Stimulated activated CD4-positive, alpha-beta T cell treated with anti-CD3 and anti-CD28 coated beads, Interleukin-1b, Interleukin-23, amount 100 ng/mL, for 48 hours (primary cell): ENCODE measurements at places on chromosomes 6 and 20.
A peak's percentile ranks its signal among the peaks of the same experiment; 100 is the strongest.

DNA sequence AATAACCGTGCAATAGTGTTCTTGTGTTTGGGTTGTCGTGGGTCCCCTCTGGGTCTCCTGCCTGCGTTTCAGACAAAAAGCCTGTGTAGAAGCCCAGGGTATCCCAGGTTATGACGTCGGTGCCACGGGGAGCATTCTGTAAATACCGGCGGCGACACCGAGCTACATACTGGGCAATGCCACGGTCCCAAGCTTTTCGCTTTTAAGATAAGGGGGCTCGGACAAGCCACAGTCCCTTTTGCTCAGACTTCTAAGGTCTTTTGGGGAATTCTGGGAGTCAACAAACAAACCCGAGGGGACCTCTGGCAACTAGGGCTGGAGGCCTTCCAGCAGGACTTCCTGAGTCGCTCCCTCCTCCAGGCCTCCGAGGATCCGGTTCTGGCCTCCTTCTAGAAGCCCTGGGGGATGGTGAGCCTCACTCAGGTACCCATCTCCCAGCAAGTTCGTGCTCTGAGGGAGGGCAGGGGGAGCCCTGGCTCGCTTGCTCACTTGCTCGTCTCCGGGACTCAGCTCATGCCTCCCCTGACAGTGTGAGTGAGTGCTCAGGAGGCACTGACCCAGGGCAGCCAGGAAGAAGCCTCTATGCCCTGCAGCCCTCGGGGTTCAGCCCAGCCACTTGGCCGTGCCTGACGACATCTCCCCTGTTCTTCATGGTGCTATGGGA lies 62.4 kb upstream of the MRPS10 start:
- no peak for DNase-seq

DNA sequence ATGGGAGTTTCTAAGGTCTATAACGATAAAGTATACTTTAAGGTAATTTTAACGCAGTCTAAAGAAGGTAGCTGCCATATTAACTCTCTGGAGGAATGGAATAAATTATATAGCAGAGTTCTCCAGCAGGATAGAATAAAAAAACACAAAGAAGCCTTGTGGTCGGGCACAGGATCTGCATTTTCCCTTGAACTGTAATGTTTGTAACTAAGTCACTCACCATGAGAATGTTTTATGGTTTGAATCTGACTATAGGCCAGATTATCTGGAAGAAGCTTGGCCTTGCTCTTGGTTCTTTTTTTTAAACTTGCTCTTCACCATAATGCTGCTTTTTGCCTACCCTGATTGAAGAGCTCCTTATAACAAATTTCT lies 238.8 kb upstream of the NOX3 start:
- DNase-seq, result no peak

GRCh38 chr20:61291166-61291829 lies 39.2 kb downstream of the CDH4 start:
- no peak for DNase-seq

DNA sequence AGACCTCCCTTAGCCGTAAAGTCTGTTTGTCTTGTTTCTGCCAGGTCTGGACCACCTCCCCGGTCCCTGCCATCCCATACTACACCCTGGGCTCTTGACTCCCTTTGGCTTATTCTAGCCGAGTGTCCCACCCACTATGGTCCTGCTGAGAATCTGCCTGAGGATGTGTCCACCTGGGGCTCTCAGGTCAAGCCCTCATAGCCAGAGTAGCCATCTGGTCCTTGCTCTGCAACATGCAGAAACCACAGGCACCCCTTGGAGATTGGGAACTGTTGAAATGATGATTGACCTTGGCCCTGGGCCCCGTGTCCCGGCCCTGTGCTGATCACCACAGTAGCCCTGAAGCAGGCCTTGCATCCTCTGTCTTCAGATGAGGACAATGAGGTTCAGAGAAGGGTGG lies 44.0 kb downstream of the VSTM2L start:
- DNase-seq, result no peak

- no peak for DNase-seq
Observed at GRCh38 chr6:28772480-28773381, 151.1 kb downstream of the TRIM27 start.

DNA sequence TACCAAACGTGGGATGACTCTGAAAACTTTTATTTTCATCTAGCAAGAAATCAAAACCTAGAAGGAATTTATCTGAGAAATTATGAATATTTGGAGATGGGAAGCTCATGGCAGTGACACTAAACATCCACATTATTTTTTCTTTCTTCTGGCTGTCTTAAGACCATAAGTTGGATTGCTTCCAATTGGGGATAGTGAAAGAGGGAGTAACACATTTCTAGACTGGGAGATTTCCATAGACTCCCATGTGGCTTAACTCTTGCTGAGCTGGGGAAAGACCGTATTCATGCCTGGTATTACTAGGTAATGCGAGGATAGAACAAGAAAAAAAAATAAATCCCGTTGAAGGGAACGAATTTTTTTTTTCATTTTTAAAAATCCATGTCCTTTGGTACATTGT lies 120.0 kb downstream of the UTRN start:
- no peak for DNase-seq

- no peak for DNase-seq
Observed at GRCh38 chr20:47642118-47642517, 140.4 kb downstream of the NCOA3 start.

DNA sequence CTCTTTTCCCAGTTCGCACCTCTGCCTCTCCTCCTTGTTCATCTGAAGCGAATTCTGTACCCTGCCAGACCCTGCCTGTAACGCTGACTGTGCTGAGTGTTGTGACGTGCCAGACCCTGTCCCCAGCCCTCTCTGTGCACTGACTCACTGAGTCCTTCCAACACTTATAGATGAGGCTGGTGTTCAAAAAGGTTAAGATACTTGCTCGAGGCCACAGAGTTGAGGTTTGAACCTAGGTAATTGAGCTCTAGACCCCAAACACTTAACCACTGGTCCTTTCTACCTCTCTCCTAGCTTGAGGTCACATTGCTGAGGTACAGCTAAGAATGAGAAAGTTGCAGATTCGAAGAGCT lies 45.7 kb upstream of the NEDD9 start:
- peak; percentile 29 for DNase-seq

DNA sequence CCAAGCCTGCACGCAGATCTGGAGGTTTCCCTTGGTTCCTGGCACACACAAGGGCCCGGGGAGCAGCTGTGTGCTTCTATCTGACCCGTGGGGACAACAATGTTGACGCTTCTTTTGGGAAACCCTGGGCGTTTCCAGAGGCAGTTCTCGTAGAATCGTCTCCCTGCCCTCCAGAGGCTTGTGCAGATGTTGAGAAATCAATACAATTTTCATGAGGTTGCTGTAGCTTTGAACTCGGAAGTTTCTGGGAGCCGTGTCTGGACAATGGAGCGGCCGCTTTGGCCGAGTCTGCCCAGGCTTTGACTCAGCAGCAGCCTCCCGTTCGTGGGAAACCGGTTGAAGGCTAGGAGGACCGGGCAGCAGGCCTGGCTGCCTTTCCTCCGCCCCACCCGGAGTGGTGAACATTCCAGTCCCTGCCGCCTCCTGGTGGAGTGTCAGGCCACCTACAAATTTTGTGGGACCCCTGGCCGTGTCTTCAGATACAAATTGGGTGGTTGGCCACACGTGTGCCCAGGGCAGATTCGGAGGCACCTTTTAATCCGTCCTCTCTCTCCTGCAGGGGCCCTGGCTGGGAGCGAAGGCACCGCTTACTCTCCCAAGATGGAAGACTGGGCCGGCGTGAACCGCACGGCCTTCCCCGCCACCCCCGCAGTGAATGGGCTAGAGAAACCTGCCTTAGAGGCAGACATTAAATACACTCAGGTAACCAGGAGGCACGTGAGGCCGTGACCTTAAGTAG lies 2.7 kb downstream of the PAX1 start:
- no peak for DNase-seq

DNA sequence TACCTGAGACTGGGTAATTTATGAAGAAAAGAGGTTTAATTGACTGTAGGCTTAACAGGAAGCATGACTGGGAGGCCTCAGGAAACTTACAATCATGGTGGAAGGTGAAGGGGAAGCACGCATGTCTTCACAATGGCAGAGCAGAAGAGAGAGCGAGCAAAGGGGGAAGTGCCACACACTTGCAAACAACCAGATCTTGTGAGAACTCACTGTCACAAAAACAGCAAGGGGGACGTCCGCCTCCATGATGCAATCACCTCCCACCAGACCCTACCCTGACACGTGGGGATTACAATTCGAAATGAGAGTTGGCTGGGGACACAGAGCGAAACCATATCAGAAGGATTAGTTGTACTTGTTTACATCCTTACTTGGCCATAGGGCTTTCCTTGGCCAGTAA lies 49.7 kb downstream of the FIG4 start:
- DNase-seq, result no peak

GRCh38 chr6:110476046-110476849 lies at the start of gene SLC22A16:
Gene SLC22A16, minus strand, starts transcription at chr6:110476613. Its CDS starts 39 bp downstream, at chr6:110476574.
- no peak for DNase-seq

DNA sequence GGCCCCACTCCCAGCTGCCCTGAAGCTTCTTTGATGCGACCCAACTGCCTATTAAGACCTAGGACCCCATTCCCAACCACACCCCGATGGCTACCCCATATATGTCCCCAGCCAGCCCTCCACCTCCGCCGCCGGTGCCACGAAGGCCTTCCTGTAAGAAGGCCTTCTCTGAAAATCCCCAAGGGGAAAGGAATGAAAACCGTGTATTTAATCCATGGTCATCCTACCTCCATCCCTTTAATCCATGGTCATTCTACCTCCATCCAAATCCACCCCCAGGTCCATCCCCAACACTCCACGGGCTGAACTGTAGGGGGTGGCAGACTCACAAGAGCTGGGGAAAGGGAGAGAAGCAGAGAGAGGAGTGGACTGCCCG lies 545 bp upstream of the VSX1 start:
- DNase-seq, result no peak

DNA sequence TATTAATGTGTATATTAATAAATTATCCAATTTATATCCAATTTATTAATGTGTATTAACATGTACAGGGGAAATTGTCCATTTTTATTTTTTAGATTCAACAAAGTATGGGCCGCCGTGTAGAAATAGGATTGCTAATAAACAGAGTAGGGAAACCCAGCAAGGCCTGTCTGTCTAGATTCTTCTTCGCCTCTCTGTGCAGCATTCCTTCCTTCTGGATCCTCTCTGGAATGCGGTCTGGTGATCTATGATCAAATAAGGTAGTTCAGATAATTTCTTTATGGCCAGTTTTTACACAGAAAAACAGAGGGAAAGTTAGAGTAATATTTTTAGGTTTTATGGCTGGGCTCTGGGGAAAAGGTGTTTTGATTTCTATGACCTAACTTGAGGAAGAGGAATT lies 19.9 kb upstream of the HFE start:
- no peak for DNase-seq

GRCh38 chr6:79239536-79240168 lies 5.2 kb upstream of the HMGN3 start:
- DNase-seq, result no peak

DNA sequence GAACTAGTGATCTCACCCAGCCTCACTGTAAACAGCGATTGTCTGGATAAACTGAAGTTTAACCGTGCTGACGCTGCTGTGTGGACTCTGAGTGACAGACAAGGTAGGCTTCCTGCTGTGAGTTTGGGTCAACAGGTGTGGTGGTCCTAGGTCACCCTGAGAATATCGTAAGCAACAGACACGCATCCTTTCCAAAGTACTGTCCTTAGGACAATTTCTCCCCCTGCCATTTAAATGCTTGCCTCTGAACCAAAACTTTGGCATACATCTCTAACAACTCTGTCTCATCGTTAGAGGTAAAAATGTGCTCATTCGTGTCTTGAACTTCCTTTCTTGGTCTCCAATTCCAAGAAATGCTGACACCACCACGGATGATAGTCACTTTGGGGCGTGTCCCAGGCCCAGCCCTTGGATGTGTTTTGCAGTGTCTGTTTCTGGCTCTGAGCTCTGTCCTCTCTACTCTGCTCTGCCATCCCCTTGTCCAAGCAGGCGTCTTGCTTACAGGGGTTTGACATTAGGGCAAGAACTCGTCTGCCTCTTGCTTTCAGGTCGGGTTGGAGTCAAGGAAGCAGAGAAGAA lies 95.5 kb downstream of the EYA2 start:
- peak; percentile 49 for DNase-seq

DNA sequence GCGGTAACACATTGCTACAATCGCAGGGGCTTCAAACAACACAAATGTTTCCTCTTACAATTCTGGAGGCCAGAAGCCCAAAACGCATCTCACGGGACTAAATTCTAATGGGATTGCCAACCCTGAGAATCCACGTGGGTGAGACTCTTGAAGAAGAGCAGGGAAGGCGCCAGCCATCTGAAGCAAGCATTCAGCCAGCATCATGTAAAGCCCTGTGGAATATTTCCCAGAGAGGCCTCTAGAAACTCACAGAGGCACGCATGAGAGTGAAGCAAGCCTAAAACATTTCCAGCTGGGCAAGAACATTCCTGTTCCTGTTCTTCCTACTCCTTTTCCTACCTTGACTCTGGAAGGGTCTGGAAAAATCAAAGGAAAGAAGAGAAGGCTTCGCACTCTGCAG lies 19.6 kb upstream of the FNDC1 start:
- DNase-seq, result no peak

GRCh38 chr6:108186226-108186625 lies 20.4 kb downstream of the NR2E1 start:
- DNase-seq, result no peak

DNA sequence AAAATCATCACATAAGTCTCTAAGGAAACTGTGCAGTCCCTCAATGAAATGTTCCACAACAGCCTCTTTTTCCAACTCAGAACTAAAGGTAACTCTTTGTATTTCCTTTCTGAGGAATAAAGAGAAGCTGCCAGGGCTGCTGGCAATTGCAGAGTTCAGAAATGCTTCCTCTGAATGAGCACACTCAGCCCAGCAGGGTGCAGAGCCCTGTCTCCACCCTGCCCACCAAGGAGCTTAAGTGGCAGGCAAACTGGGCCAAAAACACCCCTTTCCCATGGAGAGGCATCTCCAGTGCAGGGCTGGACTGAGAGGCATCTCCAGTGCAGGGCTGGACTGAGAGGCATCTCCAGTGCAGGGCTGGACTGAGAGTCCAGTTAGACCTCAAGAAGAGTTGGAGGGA lies 255.4 kb downstream of the GMPR start:
- no peak for DNase-seq

DNA sequence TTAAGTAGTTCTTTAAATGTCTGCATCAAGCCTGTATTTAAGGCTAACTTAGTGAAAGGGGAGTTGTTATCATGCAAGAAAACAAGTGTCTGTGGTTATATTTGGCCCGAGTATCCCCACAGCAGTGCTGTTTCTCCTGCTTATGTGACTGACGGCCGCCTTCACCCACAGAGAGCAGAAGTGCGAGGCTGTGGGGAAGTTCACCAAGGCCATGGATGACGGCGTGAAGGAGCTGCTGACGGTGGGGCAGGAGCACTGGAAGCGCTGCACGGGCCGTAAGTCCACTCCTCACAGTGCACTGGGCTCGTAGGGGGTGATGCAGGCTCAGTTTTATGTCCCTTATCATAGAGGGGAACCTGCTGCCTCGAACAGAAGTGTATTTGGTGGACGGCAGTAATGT lies 53.2 kb upstream of the SYNJ2 start:
- DNase-seq, result no peak

- DNase-seq, result no peak
Observed at GRCh38 chr6:136378888-136379287, 89.2 kb upstream of the BCLAF1 start.
